Stimulated activated CD4-positive, alpha-beta T cell treated with anti-CD3 and anti-CD28 coated beads, TNF-alpha, amount 100 ng/mL, for 4 hours (primary cell): ENCODE measurements at places on chromosomes 1 and 21.

- DNase-seq: peak; percentile 36
Observed at GRCh38 chr1:100440075-100440809, 87.9 kb downstream of the CDC14A start.

DNA sequence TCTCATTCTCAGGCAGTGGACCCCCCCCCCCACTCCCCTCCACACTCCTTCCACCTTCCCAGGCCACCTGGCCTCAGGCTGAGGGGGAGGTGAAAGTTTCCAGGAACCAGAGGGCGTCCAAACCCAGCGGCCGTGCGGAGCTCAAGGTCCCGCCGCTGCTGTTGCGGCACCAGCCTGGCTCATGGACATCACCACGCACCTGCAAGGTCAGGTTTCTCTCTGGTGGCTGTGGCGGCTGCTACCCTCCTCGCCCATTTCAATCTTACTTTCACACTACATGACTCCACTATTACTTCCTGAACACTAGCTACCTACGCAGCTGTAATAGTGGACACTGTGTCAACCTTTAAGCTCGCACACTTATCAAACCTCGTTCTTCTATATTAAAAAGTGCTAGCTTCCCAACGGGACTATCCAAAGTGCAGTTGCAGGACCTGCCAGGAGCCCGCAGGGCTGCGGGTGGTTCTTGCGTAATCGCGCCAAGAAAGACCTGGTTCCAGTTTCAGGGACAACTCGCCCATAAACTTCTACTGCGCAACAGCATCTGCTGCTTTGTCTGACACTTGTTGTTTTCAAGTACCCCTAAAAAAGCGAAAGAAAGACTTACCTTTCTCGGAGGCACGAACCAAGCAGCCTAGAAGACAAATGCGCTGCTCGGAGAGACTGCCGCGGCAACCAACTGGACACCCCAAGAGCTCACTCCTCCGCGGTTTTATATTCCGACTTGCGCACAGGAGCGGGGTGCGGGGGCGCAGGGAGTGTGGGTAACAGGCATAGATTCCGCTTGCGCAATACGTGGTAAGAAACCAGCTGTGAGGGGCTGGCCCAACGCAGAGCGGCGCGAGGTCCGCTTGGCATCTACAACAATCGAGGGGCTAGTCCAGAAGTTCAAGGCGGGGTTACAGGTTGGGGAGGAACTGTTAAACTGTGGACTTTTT is at the start of gene DIRAS3:
Gene DIRAS3, minus strand, starts transcription at position 687 of the 938 bp plus-strand sequence. CDS start 3,330 bp downstream, outside the sequence.
- DNase-seq: no peak

DNA sequence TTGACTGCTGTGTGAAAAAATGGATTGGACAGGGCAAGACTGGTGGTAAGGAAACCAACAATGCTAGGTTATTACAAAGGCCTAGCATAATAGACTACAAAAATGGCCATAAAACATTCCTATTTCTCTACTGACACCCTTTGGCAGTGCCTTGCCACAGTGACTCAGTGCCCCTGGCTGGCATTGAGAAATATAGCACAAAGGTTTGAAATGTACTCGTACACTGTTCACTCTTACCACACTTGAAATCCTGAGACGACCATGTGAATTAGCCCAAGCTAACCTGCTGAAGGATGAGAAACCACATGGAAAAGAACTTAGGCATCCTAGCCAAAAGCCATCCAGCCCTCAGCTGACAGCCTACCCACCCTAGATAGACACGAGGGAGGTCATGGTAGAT is 149.8 kb upstream of the PALMD start:
- no peak for DNase-seq

DNA sequence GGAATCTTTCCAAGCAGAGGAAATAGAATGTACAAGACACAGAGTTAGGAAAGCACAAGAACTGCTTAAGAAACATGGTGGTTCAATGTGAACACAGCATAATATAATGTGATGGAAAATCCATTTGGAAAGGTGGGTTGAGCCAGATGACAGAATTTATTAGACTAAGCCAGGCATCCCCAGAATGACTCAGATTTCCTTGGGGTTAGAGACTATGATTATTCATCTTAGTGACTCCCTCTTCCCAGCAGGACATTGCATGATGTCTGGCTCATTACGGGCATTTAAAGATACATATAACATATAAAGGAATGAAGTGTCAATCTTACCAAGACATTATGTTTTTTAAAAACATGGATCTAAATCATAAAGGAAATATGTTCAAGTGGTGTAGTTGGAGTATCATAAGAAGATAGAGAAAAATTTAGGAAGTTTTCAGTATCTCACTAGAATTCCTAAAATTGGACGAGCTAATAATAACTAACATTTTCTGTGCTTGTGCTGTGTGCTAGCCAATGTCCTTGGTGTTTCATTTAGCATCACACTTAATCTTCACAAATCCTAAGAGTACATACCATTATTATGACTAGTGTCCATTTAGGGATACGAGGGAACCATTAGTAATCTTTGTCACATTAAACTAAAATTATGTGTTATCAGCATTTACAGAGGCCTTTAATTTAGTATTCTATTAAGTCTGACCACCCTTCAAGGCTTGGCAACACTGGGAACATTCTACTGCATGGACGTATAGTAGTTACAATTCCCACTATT is 41.0 kb upstream of the ST6GALNAC5 start:
- no peak for DNase-seq
